ENCODE measurements at places on chromosomes 7 and 10.

- DNase-seq = no peak
Measured at GRCh38 chr7:67644151-67644550, 647.5 kb downstream of the TYW1 start.

DNA sequence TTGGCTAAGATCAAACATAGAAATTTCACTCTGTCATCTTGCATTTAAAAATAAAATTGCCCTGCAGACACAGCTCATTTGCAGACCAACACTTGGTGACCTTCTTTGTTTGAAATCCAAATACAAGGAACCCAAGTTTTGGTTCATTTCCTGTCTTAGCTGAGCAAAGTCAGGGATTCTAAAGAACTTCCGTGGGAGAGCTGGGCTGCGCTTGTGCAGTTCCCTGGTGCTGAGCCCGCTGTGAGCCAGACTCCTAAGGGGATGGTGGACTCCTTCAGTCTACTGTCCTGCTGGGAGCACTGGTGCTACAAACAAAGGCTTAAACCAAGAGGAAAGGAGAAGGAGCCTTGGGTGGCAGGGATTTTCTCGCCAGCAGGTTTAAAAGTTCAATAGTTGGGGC lies 60.0 kb downstream of the MYOF start:
- DNase-seq = no peak

GRCh38 chr10:127984945-127985344 lies 78.0 kb downstream of the PTPRE start:
- no peak for DNase-seq

DNA sequence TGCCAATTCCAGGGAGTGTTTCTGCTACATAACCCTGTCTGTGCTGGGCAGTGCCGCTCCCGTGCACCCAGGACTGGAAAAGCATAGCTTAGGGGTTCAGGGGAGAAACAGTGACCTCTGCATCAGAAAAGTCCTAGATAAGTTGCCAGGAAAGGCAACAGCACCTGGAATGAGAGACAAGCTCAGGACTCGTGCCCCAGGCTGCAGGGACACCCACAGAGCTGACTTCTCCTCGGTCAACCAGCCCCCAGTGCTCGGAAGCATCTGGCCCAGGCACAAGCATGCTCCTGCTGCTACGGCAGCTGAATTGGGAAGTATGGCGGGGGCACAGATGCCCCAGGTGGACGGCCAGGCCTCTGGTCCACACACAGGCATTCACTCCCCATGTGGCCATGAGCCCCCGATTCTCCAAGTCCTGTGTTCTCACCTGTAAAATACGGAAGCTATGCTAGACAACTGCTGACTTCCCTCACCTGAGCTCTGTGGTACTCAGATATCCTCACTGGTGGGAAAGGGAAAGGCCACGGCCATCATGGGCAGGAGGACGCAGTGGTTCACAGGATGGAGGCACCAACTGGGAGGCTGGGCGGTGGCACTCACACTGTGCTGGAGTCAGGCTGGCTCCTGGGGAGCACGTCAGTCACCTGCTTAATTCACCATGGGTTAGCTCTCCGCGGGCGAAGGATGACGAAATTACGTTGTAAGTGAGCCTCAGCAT lies 220.5 kb downstream of the PTPRN2 start:
- DNase-seq = no peak

- DNase-seq = no peak
Measured at GRCh38 chr7:116273283-116273917, 63.1 kb downstream of the TES start.

GRCh38 chr7:111741811-111742240 lies 179.5 kb upstream of the IMMP2L start:
- DNase-seq = peak; percentile 7

DNA sequence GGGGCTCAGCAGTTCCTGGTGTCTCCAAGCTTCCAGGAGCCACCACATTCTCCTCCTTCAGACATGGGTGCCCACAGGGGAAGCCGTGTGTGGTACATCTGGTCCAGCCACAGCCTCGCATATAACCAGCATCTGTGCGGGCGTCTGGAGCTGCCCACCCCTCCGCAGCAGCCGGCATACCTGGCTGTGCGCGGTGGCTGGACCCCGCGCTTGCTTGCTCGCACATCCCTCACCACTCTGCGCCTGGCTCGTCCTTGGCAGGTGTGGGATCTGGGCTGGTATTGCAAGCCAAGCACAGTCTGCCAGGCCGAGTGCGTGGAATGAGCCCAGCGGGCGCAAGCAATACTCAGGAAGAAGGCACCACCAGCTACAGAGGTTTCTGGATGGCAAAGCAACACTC lies 117.7 kb upstream of the MBL2 start:
- no peak for DNase-seq
